HuH-7 (cell line): ENCODE measurements at places on chromosomes 3 and 15.

DNA sequence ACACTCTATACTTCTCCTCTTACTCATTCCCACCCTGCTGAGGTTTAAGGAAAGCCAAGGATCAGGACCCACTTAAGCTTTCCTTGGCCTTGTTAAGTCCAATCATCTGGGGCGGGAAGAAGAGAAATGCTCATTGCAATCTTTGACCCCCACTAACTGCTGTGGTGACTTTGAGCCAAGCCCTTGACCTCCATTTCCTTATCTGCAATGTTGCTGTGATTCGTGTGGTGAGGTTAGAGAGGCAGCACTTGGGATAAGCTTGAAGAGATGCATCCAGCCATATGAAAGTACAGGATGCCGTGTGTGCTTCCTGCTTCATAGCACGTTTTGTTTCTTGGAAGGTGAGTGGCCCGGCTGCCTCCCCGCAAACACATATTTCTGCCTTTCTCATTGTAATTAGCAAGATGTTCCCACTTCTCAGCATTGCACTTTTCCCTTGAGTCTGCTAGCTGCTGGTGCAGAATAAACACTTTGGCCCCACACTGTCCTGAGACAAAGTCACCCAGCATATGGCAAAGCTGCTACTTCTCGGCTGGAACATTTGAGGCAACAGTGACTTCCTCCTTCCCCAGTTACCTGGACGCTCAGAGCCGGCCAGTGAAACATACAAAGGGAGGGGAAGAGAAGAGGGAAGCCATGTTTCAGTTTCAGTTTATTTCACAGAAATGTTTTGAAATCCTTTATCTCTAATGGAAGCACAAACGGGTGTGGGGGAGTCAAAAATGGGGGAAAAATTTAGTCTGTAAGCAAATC is 10.5 kb upstream of the NUDT16 start:
- no peak for DNase-seq

GRCh38 chr3:12807066-12807465 is 10.6 kb downstream of the CAND2 start:
- no peak for DNase-seq

DNA sequence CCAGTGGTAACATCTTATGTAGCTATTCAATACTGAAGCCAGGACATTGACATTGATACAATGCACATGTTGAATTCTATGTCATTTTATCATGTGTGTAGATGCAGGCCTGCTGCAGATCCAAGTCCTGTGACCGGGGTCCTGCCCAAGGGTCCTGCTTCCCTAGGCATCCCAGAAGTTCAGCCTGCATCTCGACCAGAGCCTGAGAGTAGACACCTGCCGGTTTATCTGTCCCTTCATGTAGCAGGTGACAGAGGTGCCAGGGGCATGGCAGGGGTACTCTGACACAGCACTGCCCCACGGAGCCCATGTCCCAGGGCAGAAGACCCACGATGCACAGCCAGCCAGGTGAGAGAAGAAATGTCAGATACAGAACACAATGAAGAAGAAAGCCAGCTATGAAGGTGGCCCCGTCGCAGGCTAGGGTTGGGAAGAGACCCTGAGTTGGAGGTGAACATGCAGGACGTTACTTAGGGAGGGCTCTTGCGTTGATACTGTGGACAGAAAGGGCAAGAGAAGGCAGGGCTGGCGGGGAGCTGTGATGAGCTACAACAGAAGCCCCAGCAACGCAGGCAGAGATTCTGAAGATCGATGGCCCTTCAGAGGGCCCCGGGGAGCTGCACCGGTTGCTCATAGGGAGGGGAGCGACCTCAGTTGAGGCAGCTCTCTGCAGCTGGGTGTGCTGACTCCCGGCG is 51.0 kb downstream of the TPRA1 start:
- no peak for DNase-seq

- DNase-seq, result no peak
Measured at GRCh38 chr15:68795298-68795848, 25.3 kb downstream of the ANP32A start.

- DNase-seq, result no peak
Measured at GRCh38 chr3:120597445-120598049, 1.4 kb downstream of the NDUFB4 start.
